ENCODE measurements at places on chromosomes 2 and 18. TPM values are rescaled to one million over a fixed set of nuclear protein-coding genes. Genes with fewer than 3 reads are reported as not detected.

The RTP5 gene
- not detected for total RNA-seq

The HOXD13 gene
- 5.3 TPM for total RNA-seq

The FAM136A gene
- 52.7 TPM for total RNA-seq

The TRIM43B gene
- total RNA-seq: 0.29 TPM

The CCDC178 gene
- not detected for total RNA-seq

The FMNL2 gene
- 38.6 TPM for total RNA-seq

The LDAH gene
- 13.9 TPM for total RNA-seq

The NEU2 gene
- not detected for total RNA-seq

The CXCR1 gene
- total RNA-seq: not detected

The RASGRP3 gene
- total RNA-seq: 0.45 TPM

The ANKRD39 gene
- 8.9 TPM for total RNA-seq

The RAPGEF4 gene
- total RNA-seq: 2.2 TPM

The SKOR2 gene
- total RNA-seq: not detected

The LAMA3 gene
- 0.98 TPM for total RNA-seq

The CGREF1 gene
- 19.0 TPM for total RNA-seq

The ANTXR1 gene
- total RNA-seq: 19.0 TPM

The CHRNG gene
- not detected for total RNA-seq

The DUSP19 gene
- total RNA-seq: 1.5 TPM

The SGPP2 gene
- total RNA-seq: not detected

The KANSL3 gene
- total RNA-seq: 18.9 TPM

The DNER gene
- 0.98 TPM for total RNA-seq

The DTNA gene
- 6.9 TPM for total RNA-seq

Measured in A375 (cell line).